ENCODE measurements at places on chromosomes 3 and 15.

DNA sequence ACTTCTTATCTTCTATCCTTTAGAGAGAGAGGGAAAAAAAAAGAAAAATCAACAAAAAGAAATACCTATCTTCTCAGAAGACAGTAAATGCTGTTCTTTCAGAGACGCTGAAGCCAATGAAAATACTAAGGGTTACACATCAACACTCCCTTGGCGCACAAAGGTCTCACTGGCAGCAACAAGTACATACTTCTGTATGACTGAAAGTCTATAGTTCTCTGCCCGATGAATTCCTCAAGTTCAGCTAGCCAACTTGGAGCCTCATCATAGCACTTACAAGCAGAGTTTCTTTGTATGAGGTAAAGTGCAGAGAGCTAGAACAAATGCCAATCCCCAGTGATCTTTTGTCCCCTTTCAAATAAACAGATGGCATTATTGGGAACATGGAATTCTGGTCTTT lies 62.7 kb downstream of the CPNE4 start:
- no peak for DNase-seq

DNA sequence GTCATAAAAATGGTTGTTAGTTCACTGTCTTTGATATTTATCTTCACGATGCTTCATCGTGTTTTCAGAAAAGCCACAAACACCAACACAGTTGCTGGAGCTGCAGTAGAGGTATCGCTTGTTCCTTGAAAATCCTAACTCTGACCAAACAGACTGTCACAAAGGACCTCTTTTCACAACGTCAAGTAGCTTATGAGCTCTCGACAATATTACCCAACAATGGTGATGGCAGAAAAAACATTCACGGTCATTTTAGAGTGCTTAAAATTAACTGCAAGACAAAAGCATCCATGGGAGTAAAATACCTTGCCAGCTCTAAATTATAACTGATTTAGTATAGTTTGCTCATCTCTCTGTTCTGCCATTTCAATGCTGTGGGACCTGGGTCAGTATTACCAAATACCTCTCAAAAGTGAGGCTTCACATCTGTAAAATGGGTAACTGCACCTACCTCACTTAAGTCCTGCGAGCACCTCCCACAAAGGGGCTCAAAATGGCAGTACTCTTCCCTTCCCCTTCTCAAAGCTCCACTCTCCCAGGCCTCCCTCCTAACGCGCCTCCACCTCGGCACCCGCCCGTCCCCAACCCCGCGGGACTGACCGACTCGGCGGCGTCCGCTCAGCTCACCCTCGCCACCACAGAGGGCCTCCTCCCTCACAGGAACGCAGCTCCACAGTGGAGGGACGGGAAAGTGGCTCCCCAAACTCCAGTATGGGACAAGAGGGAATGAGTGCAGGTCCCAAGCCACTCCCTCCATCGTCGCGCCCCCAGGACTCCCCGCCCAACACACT lies 546 bp downstream of the TRIM59 start:
- no peak for DNase-seq

GRCh38 chr3:49124991-49125670 lies 4.5 kb upstream of the USP19 start:
- no peak for DNase-seq

GRCh38 chr3:153008226-153008625 lies 153.8 kb upstream of the RAP2B start:
- no peak for DNase-seq

DNA sequence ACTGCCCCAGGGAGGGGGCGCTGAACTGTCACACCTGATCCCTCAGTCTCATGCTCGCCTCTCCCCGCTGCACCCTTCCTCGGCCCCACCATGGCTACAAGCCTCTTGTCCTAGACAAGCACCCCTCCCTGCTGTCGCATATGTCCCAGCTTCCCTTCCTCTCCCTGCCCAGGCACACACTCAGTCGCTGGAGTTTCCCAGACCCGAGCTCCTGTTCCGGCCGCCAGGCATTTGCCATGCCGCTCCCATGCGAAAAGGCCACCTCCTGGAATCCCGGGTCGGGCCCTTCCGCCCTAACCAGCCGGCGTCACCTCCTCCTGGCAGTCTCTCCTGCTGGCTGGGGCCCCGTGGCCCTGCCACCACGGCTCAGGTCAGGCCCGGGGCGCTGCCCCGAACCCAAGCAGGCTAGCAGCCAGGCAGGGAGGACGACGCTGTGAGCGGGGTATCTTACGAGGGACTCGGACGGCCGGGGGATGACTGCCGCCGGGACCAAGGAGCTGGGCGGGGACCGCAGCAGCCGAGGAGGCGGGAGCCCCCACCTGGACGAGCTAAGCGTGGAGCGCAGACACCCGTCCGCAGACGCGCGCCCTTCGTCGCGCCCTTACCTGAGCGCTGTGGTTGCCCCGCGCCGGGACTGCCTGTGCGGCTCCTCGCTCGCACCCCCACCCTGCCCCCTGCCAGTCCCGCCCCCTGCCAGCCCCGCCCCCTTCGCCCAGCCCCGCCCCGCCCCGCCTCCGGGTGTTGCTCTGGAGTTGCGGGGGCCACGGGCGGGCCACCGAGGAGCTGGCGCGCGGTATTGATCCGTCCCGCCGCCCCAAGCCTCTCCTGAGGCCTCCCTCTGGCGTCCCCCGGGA lies at the start of gene ALS2CL:
Gene ALS2CL (minus strand): TSS at position 642 of the 854 bp plus-strand sequence. CDS start 4,239 bp downstream, outside the sequence.
- DNase-seq = no peak

GRCh38 chr15:21260966-21261395 lies 179.3 kb downstream of the POTEB3 start:
- no peak for DNase-seq
